ENCODE measurements at places on chromosomes 1 and 21.

DNA sequence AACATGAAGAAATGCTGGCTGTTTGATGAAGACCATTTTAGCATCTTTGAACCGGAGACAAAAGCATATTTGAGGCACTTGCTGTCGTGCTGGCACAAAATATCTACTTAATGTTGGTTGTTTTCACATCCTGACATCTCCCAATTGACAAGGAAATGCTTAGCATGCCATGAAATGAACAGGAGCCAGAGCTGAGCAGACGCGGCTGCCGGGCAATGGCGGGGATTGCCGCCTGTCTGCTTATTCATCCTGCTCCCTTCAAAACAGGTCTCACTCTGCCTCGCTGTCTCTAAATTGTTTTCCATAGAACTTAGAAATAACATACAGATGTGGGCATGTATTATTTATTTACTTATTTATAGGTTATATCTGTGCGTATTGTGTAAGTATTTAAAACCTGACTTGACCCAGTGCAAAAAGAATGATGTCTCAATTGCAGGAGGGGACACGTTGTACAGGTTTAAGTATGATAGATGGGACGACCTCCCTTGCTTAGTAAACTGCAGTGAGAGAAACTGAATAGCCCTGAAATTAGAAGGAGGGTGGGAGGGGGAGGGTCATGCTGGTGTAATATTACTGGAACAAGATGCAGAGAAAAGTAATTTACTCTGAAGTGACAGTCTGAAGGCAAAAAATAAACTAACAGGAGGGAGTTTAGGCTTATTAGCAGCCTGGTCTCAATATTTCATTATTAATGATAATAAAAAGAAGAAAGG is 590.4 kb upstream of the PLXNA2 start:
- no peak for DNase-seq

DNA sequence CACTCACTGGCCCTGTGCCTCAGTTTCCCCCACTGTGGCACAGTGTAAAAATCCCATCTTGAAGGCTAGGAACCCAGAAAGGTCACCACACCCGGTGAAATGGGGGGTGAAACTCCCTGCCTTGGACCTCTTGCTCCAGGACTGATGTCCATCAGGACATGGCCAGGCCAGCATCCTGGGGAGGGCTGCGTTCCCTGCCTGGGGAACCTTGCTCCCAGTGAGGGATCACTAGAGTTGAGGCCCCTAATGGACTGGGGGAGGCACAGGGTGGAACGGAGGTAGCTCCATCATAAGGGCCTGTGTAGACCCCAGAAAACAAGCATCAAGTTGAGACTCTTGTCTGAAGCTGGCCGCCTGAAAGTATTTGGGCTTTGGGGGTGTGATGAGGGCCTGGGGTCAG is 10.4 kb upstream of the ZNF670 start:
- DNase-seq = no peak

DNA sequence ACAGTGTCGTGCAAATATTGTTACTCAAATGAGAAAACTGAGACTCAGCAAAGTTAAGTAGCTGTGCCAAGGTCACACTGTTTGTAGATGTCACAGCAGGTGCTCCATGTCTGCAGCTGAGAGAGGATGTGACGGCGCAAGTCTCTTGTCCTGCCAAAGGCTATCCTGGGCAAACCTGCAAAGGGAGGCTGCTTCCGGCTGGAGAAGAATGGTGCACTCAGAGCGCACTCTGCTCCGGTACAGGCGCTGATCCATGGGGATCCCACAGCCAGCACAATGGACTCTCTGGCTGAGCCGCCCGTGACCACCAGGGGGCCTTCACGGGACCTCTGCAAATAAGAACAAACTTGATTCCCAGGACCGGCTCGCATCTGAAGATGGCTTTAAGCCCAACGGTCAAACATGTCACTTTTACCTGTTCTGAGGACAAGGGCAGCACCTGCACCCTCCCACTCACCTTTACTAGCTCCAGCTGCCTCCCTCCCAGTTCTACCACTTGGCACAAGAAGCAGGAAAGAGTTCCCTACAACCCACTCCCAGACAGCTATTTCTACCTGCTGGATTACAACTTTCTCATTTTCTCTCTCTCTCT is 21.9 kb downstream of the RD3 start:
- peak; percentile 14 for DNase-seq

GRCh38 chr1:86152887-86153286 is 3.7 kb downstream of the COL24A1 start:
- no peak for DNase-seq

- no peak for DNase-seq
These were observed 179.9 kb downstream of the SEC16B start for GRCh38 chr1:177789956-177790355.

DNA sequence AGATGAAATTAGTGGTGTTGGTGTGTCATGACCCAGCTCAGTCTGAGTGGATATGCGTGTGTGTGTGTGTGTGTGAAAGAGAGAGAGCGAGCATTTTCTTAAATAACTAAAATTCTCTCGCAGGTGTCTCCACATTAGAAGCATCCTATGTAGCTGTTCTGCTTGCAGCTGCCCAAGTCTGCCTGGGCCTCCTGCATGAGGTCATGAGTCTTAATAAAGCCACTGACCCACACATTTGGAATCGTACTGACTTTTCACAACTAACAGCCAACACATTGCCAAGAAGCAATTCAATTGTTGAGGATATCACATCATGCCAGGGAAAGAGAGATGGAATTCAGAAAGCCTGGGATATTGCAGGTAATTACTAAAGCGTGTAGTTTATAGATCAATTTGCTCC is 238.2 kb upstream of the AJAP1 start:
- no peak for DNase-seq

DNA sequence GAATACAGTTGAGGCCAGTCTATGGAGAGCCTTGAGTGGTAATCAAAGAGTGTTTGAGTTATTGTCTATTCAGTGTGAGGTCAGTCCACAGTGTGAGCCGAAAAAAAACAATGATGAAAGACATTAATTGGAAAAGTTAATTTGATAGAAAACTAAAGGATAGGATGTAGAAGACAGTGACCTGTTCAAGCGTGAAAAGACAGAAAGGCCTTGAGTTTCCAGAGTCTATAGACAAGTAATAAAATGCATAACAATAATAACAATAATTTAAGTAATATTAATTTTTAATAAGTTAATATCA is 90.4 kb downstream of the SLC30A10 start:
- DNase-seq = no peak

DNA sequence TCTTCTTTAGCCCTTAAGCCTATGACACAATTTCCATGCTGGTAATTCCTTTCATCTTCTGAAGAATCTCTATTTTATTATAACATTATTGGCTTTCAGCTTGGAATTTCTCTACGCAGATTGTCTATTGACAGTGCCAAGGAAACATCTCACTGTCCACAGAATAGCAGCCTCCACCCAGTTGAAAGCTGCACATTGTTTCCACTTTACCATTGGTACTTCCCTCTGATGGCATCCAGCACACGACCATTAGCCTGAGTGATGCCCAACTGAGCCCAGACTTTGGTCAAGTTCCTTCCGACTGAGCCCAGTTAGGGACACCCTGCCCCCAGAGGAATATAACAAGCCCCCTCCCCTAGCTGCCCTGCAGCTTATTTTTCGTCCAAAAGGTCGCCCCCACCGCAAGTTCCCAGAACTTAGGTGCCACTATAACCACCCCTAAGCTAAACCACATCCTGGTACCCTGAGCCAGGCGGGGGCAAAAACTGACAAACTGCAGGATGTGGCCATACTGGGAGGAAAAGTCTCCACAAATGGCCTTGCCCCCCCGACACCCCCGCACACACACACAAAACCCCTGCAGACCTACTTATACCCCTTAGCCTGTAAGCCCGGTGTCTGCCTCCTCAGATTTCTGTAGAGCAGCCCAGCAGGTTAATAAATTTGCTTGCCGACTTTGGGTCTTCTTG is 13.2 kb downstream of the GBP5 start:
- DNase-seq = no peak

DNA sequence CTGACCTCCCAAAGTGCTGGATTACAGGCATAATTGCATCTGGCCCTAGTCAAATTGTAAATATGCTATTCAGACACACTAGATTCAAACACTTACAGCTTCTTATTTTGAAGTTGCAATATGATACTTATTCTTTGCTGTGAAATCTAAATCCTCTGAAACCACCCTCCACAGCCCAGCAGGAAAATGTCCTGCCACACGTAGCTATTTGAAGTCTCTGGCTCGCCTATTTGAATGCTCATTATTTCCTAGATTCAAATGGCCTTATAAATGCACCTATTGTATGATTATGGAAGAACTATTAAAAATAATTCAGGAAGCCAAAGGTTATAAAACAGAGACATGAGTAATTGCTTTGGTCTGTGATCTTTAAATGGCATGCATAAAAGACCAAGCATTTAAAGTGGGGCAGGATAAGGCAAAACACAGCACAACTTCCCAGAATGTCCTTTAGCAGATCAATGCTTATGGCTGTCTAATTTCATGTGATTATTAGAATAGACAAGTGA is 26.6 kb upstream of the FBXO28 start:
- no peak for DNase-seq

DNA sequence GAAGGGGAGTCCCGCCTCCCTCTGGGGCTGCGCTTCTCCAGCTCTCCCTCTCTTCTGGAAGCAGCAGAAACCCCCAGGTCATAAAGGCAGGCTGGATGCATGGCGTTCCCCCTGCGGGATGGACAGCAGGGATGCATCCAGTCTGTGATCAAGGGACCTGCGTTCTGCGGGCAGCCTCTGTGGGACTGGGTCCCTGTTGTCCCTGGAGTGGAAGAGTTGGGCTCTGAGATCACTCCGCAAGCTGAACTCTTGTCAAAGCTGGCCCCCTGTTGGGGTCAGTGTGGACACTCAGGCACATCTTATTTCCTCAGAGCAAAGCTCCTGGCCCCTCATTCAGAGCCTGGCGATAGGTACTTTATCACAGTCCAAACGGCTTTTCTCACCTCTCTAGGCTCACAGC is 341.2 kb downstream of the PTPRU start:
- DNase-seq = no peak

DNA sequence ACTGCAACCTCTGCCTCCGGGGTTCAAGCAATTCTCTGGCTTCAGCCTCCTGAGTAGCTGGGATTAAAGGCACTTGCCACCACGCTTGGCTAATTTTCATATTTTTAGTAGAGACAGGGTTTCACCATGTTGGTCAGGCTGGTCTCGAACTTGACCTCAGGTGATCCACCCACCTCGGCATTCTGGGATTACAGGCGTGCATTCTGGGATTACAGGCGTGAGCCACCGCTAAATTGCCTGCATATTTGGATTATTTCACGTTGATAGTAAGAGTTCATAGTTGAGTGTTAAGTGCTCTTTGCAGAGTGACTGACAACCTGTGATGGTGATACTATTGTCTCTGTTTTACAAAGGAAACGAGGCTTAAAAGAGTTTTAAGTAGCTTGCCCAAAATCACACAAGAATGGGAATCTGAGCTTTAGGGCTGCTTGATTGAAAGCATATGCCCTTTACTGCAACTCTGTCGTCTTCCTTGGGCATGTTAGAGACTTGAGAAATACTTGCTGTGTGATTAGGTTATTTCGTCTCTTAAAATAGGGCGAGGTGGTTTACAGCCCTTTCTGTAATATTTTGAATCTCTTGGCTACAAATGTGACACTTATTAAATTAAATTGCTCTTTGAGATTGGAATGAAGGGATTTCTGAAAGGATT is 12.4 kb downstream of the CDC42 start:
- DNase-seq = no peak

GRCh38 chr21:25936776-25937175 is 202.0 kb downstream of the GABPA start:
- DNase-seq = no peak

- no peak for DNase-seq
These were observed 10.2 kb downstream of the SPSB1 start for GRCh38 chr1:9302745-9303524.

- DNase-seq = no peak
These were observed 26.5 kb downstream of the NSUN4 start for GRCh38 chr1:46367072-46367471.

DNA sequence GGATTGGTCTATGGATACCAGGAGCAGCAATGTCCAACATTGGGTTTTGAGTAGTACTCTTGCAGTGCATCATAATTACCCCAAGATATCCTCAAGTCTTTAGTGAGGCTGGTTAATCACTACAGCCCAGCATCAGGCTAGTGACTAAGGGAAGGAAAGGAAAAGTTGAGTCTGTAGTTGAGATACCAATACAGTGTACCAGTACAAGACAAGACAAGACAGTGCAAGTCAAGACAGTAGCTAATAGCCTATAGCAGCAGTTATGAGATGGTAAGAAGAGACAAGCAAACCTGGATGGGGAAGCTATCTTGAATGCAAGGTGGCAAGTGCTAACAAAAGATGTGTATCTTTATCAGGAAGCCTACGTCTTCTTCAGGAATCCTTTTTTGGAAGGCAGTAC is 13.3 kb upstream of the GNG12 start:
- DNase-seq = no peak

DNA sequence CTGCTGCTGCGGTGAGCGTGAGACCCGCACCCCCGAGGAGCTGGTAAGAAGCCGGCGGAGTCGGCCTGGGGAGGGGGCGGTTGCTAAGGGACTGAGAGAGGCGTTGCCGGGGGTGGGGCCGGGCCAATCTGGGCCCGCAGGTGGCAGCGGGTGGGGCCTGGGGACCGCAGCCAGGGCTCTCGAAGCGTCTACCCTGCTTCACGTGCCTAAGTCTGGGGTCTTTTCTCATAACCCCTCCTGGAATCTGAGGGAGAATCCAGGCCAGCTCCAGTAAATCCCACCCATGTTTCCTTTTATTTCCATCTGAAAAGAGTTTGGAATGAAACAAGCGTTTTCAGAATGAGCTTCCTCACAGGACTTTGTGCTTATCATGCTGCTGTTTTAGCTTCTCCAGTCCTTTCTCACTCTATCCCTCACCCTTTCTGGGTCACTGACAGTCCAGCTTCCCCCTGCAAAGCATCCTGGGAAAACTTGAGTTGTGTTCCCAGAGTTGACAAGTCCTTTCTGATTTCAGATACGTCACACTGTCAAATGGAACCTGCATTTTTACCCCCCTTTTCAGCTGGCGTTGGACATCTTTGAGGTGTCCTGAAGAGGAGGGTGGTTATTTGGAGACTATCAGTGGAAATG is 431 bp downstream of the CLCN6 start:
- no peak for DNase-seq

- no peak for DNase-seq
These were observed 976.9 kb downstream of the BRINP3 start for GRCh38 chr1:189500778-189501177.

GRCh38 chr1:109816175-109816811 is 52.6 kb upstream of the EPS8L3 start:
- no peak for DNase-seq

- no peak for DNase-seq
These were observed 27.6 kb downstream of the NUP133 start for GRCh38 chr1:229480495-229480894.

- DNase-seq = no peak
These were observed 86.5 kb downstream of the ITPKB start for GRCh38 chr1:226652613-226653012.

- DNase-seq = no peak
These were observed at the start of gene TPM3 for GRCh38 chr1:154191990-154192461. Gene TPM3 (minus strand): TSS chr1:154192100. CDS start chr1:154192018, 82 bp downstream.

Data from activated CD4-positive, alpha-beta T cell treated with anti-CD3 and anti-CD28 coated beads for 24 hours (primary cell).